Right ventricle myocardium superior (tissue), 1 donor: ENCODE measurements at places on chromosomes 5 and 9. TPM values are rescaled to one million over a fixed set of nuclear protein-coding genes. Genes with fewer than 3 reads are reported as not detected.

DNA sequence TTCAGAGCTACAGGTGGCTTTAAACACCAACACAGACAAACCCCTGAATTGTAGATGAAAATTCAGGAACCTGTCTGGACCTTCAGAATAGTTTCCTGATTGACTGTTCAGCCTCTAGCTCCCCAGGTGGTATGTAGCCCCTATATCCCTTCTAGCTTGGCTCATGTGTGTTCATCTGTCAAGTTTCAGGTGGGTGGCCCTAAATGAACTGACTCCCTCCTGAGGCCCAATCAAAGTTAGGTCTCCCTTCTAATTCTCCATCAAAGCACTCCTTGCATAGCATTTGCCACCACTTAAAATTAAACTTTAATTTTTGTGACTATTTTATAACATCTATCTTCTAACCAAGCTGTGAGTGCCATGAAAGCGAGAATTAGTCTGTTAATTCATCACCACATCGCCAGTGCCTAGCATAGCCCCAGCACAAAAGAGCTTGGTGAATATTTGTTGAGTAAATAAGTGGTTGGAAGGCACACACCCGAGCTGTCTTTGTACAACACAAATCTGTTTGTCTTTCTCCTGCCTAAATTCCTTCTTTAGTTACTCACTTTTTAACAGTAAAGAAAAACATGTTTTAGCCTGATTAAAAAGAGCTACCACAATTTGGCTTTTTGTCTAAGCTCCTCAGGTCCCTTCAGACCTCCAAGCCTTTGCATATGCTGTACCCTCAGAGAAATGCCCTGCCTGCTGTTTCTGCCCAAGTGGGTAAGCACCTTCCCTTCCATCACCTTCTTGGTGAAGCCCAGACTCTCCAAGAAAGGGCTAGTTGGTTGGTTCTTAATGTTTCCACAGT, 138.1 kb upstream of the HMHB1 start:
- no peak for DNase-seq

DNA sequence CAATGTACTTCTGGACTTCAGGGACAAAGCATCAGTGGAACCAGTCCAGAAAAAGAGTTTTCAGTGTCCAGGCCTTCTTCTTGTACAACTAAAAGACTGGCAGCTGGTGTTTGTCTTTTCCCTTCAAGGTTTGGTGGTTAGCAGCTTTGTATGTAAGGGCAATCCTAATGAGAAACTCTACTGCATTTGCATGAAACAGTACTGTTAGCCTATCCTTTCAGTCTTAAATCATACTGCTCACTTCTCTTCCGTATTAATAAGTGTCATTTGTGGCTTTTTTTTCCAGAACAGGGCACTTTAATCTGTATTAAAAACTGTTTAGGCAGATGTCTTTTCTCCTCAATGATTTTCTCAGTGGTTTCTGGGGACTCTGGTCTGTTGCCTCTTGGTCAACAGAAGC, 48.9 kb downstream of the FAM174A start:
- no peak for DNase-seq

DNA sequence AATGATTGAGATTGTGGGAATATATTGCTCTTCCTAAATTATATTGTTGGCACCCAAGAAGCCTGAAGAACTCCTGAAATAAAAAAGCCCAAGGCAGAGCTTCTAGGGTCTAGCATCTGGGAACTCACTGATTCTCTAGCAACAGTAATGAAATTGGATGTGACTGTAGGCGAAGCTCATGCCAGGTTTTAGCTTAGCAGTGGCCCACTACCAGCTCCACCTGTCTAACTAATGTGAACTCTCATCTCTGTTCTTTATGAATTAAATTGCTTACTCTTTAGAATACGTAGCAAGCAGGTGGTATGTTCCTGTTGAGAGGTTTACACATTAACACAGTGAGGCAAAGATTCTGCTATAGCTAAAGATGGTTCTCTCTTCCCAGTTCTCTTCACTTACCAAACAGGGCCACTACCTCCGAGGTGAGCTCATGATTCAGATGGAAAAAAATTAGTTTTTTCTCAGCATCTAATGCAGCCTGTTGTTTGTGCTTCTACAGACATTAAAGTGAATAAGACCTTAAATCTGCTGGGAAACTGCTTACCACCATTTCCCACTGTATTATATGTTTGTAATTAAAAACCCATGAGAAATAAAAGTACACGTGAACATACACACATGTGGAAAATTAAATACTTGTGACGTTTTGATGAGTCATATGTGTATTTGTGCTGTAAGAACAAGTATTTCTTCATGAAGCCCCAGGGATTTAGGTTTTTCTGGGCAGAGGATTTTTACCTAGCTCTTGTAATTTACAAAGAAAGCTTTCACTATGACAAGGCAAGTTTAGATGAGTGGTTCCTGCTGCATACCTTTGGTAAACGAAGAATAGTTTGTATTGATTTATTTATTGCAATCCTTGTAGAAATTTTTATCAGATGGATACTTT, 360.1 kb downstream of the KDM4C start:
- no peak for DNase-seq

GRCh38 chr9:306907-307306, 92.2 kb downstream of the DOCK8 start:
- DNase-seq: no peak

DNA sequence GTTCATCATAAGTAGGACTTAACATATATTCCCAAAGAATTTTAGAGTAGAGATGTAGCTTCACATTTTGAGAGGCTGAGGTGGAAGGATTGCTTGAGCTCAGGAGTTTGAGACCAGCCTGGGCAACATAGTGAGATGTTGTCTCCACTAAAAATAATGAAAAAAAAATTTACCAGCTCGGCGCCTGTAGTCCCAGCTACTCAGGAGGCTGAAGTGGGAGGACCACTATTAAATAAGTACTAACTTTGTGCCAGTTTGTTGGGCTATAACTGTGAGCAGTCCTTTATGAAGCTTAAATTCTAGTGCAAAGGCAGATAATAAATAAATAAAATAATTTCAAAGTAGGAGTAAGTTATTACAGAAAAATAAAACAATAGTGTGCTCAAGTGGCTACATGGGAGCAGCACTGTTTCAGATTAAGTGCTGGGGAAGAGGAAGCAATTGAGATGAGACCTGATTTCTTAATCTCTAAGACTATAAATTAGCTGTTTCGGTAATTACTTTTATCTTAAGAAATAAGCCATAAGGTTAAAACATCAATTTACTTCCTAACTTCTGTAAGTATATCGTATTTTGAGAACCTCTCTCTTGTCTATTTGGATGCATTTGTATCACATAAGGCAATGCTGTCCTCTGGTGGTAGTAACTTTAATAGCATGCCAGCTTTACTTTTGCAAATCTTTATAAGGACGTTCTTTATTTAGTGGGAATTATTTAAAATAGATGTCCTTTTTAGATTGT, 98.9 kb downstream of the CSNK1G3 start:
- DNase-seq: no peak

- DNase-seq: no peak
Measured at GRCh38 chr9:134912126-134912840, 5.4 kb downstream of the FCN1 start.

DNA sequence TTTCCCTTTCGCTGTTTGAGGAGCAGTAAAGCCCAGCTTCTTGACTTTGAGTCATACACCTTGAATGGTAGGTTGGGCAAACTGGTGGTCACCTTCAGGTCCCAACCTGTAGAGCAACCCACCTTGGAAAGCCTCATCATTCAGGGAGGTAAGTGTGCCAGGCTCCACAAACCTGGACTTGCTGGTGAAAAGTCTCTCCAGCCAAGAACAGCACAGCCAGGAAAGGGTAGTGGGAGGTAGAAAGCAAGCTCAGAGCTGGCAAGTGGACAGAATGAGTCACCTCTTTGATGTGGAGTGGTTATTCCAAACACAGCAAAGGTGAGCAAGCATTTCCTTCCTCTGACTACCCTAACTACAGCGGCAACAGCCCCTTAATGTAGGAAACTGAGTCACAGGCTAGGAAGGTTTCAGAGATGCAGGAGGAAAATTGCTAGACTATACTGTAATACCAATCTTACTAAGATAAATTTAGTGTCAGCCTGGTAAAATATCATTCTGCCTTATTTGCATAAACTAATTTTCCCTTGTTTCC, 117.5 kb upstream of the MTAP start:
- no peak for DNase-seq

DNA sequence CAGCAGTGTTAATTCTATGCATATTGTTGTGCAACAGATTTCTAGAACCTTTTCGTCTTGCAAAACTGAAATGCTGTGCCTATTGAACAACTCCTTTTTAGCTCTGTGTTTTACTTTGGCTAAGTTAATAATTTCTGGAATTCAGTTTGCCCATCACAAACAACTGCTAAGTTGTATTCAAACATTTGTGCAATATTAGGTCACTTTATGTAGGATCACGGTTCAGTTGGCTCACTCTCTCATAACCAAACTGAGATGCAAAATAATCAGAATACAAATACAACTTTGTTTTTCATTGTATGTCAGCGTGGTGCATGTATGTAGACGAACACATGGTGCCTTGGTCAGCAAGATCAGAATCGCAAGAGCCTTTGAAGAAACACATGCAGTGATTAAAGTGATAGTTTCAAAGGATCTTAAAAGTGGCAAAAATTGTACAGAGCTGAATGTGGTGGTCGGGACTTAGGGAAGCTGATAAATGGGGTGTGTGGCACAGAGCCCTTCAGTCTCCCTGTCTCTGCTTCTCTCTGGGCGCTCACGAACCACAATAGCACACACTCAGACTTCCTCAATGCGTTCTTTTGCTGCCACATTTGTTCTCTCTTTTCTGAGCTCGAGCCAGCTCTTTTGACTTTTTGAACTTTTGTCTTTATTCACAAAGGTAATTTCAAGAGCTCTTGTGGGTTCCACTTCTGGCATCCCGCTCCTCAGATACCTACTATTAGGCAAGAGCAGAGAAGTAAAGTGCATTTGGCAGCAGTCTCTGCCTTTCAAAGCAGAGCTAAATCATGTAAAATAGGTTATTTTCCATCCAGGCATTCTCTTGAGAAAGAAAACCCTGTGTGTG, 112.4 kb upstream of the CTSL start:
- DNase-seq: no peak

DNA sequence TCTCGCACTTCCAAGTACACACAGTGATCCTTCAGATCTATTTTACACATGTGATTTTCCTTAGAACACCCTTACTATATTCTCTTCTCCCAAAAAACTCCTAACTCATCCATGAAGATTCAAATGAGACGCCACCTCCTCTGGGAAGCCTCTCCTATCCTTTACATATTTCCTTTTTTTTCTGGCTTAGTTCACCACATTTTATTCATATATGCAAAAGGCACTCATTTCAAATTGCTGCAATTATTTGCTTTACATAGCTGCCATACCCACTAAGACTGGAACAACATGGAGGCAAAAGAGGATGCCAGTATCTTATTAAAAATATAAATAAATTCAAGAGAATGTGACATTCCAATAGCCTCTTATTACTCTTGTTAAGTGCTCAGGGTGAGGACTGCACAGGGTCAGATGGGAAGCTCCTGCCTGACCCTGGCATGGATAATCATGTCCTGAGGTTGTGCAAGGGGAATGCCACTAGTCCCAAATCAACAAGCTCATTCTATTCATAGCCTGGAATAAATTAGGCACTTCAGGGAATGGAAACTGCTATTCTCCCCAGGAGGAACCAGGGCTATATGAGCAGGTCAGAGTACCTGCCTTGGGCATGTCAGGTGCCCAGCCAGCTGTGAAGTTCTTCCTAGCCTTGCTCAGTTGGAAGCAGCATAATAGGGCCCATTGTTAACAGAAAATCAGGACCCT, 262.9 kb downstream of the FBXL17 start:
- no peak for DNase-seq

DNA sequence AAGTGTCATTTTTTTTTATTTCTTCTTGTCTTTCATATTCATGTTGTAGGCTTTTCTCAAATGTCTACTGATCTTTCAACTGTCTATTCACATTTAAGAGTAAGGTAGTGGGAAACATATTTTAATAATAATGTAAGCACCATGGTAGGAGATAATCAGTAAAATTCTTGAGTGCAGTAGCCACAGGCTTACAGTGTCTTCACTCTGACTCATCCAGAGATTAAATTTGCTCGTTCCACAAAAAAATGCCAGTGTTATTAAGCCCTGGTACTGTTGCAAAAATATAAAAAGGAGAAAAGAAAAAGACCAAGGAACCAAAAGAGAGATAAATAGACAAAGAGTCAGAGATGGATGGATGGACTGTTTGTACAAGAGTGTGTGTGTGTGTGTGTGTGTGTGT, 43.0 kb downstream of the PARP8 start:
- no peak for DNase-seq

DNA sequence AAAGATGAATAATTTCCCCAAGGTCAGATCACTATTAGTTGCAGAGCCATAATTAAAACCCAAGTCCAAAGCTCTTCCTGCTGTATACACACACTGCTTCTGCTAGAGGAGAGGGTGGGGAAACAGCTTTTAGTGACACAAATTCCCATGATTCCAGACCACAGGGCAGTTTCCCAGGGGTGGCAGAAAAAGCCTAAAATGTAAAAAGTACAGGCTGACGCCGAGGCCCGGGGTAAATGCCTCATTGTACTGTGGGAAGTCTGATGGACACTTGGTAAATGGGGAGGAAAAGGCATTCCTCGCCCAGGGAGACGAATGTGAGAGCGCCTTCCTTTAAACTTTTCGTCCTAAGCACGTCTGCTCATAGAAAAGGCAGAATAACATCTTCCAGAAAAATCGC, 65.7 kb downstream of the DENND1A start:
- no peak for DNase-seq

DNA sequence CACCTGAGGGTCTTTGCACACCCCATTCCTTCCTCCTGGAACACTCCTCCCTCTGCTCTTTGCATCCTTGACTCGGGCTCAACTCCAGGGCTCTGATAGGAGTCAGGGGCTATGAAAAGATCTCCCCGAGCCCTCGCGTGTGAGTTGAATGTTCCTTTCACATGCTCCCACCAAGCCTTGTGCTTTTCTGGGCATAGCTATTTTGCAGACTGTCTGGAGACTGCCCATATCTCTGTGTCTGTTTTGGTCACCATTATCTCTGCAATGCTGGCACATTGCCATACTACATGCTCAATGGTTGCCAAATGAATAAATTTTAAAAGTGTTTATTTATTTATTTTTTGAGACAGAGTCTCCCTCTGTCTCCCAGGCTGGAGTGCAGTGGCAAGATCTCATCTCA, 56.9 kb upstream of the PLPP1 start:
- no peak for DNase-seq

- DNase-seq: no peak
Measured at GRCh38 chr5:155027993-155028629, 14.6 kb downstream of the KIF4B start.

SPOCK1 gene
- 19.6 TPM for total RNA-seq

SLC6A19 gene
- total RNA-seq: not detected

SPINK5 gene
- total RNA-seq: 0.35 TPM

FBXL7 gene
- 16.2 TPM for total RNA-seq

EIF4E1B gene
- total RNA-seq: not detected
